ENCODE measurements at places on chromosomes 3 and 15.

DNA sequence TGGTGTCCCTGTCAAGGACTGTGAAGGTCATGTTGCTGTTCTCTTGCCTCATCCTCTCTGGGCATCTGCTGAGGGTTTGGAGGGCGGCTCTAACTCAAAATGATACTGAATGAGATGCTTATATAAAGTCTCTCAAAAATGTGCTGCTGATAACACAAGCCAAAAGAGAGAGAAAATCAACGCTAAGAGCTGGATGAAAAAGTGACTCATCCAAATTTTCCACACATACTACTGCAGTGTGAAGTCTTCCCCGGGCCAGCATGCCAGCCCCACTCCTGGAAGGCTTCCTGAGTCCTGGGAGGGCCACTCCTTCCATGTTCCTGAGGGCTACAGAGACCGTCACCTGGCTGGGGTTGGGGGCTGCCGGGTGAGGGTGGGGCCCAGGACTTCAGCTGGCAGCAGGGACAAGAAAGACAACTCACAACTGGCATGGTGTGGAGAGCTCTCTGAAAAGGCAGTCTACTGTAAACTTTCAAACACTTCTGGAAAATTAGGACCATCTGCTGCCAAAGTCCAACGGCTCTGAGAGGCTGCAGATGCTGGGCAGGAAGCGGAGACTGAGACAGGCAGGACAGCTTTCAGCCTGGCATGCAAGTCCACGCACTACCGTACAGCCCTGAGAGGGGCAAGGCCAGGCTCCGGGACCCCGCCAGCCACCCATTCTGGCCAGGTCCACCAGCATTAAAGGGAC, 200.3 kb downstream of the ADAMTS17 start:
- no peaks in the 10 kb centered on the region for H3K4me1 ChIP-seq
- DNase-seq: no peak
- H3K27ac ChIP-seq: no peak overlapping the region
- H3K36me3 ChIP-seq: no peaks in the 10 kb centered on the region
- no peak overlapping the region for H3K4me3 ChIP-seq
- H3K27me3 ChIP-seq: peaks cover 6% of the 10 kb centered on the region

DNA sequence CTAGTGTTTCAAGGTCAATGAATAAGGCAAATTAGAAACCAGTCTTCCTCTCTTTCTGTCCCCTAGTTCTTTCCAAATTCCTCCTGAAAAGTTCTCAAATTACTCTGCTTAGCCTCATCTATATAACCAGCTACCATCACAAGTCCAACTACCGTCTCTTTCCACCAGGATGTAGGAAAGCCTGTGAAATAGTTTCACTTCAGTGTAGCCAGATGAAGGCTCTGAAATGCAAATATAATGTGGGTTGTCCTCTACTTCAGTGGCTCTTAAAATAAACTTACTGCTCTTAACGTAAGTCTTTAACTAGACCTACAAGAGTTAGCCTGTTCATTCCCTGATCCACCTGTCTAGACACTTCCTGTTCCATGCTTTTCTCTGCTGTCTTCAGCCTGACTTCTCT, 827.7 kb downstream of the ROBO1 start:
- H3K27me3 ChIP-seq: no peaks in the 10 kb centered on the region
- peaks cover 4% of the 10 kb centered on the region for H3K4me1 ChIP-seq

- no peaks in the 10 kb centered on the region for H3K27me3 ChIP-seq
- H3K4me3 ChIP-seq: peak overlapping the region; percentile 93
- peak overlapping the region; percentile 92 for H3K27ac ChIP-seq
- no peaks in the 10 kb centered on the region for H3K36me3 ChIP-seq
These were observed 604 bp downstream of the GNAI2 start for GRCh38 chr3:50236484-50237132.

DNA sequence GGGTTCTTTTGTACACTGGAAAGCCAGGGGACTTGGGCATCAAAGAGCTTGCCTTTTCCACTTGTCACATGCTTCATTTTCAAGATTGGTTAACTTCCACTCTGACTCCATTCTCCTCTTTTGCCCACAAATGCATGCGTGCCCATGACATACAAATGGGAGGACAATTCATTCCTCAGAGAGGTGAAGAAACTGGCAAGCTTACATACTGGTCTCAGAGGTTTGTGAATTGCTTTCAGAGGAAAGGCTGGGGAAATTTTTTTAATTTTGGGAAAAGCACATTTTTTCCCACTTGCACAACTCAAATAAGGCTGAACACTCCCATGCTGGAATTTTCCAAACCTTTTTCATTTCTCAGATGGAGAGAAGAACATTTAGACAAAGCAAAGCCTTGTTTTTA, 20.9 kb upstream of the AMOTL2 start:
- H3K27me3 ChIP-seq: peaks cover 15% of the 10 kb centered on the region
- H3K4me1 ChIP-seq: no peaks in the 10 kb centered on the region
- H3K4me3 ChIP-seq: no peak overlapping the region
- DNase-seq: no peak
- no peaks in the 10 kb centered on the region for H3K36me3 ChIP-seq

- no peak overlapping the region for H3K4me3 ChIP-seq
- H3K27ac ChIP-seq: peak overlapping the region; percentile 56
- no peak for DNase-seq
- H3K27me3 ChIP-seq: peaks cover 13% of the 10 kb centered on the region
These were observed 47.3 kb upstream of the CCDC80 start for GRCh38 chr3:112688085-112688769.

- no peaks in the 10 kb centered on the region for H3K36me3 ChIP-seq
- H3K27ac ChIP-seq: no peak overlapping the region
- H3K4me1 ChIP-seq: peaks cover 7% of the 10 kb centered on the region
- H3K4me3 ChIP-seq: no peak overlapping the region
These were observed 30.9 kb downstream of the MGLL start for GRCh38 chr3:127791221-127791913.

DNA sequence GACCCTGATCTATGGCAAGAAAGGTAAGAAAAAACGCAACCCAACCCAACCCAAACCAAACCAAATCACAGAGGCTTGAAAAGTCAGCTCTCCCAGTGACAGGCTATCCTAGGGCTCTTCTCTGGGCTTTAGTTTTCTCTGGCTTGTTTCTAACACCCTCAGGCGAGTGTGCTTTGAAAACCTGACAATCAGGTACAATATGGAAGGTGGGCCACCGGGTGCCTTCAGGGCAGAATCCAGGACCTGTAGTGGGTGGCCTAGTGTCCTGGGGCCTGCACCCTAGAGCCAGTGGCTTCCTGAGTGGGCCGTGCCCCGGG, 46.8 kb downstream of the BHLHE40 start:
- H3K36me3 ChIP-seq: no peaks in the 10 kb centered on the region
- DNase-seq: no peak
- H3K27ac ChIP-seq: no peak overlapping the region
- no peak overlapping the region for H3K4me3 ChIP-seq

DNA sequence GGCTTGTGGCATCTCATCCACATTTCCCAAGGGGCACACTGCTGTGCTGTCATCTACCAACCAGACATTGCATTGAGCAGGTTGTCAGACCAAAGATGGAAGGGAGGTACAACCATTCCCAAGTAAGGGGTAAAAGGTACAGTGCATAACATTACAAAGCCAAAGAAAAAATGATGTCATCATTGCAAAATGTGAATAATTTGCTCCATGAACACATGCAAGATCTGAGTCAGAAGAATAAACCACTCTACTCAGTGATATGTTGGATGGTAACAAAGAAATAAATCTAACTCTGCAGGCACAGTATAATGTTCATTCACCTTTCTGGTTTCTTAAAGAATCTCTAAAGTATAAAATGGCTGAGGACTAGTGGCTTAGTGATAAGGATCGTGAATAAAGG, 202.7 kb downstream of the MAGI1 start:
- no peak for DNase-seq
- no peak overlapping the region for H3K4me3 ChIP-seq

DNA sequence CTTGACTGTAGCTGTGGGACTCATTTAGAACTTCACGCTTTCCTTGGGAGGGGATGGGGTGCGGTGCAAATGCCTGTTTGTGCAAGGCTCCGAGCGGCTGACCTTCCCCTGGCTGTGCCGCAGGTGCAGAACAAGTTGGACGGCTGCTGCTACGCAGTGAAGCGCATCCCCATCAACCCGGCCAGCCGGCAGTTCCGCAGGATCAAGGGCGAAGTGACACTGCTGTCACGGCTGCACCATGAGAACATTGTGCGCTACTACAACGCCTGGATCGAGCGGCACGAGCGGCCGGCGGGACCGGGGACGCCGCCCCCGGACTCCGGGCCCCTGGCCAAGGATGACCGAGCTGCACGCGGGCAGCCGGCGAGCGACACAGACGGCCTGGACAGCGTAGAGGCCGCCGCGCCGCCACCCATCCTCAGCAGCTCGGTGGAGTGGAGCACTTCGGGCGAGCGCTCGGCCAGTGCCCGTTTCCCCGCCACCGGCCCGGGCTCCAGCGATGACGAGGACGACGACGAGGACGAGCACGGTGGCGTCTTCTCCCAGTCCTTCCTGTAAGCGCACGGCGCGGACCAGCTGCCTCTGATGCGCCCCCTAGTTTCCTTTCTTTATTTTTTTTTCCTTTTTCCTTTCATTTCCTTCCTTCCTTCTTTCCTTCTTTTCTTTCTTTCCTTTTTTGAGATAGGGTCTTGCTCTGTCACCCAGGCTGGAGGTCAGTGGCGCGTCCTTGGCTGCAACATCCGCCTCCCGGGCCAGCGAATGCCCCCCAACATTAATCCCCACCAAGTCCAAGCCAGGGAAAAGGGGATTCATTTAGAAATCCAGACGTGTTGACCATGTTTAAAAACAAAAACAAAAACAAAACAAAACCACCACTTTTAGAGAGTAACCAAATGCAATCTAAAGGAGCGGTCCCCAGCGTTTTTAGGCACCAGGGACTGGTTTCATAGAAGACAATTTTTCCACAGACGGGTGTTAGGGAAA, 42.7 kb downstream of the EIF2AK4 start:
- H3K4me1 ChIP-seq: peaks cover 2% of the 10 kb centered on the region
- H3K4me3 ChIP-seq: peak overlapping the region; percentile 60
- peak overlapping the region; percentile 52 for H3K27ac ChIP-seq

DNA sequence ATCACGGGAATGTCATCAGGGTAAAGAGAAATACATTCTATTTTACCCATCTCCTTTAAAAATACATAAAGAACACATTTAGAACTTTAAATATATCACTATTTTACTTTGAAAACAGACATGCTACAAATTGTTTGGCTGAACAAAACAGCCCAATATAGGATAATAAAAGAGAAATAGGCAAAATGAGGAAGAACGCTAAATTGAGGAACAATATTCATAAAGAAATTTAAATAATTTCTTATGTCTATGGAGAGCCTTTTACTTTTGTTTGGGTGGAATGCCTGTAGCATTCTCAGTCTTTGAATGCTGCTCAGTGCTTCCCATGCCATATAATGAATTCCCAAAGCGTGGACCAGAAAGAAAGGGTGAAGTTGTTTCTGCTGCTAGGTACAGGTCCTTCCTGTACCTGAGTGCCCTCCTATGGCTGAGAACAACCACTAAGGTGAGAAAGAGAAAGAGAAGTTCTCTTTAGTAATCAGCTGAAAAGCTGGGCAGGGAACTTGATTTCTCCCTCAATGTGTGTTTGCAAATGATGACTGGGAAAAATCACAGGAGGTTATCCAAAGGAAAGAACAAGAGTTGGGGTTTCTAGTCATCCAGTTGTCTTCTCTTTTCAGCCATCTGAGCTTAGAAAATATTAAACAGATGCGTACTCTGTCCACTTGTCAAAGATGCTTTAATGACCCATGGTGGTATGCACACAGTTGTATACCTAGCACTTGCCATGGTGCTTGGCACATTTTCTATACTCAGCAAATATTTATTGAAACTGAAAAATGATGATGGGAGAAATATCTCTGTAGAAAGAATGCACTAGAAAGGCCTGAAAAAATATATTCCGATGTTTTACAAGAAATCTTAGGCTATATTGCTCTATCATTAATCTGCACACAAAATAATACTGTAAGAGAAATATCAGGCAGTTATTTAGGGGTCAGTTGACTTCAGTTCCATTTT, 404.6 kb downstream of the TIGIT start:
- peaks cover 7% of the 10 kb centered on the region for H3K4me1 ChIP-seq
- DNase-seq: no peak
- no peaks in the 10 kb centered on the region for H3K27me3 ChIP-seq
- H3K36me3 ChIP-seq: no peaks in the 10 kb centered on the region
- H3K27ac ChIP-seq: no peak overlapping the region
- no peak overlapping the region for H3K4me3 ChIP-seq

DNA sequence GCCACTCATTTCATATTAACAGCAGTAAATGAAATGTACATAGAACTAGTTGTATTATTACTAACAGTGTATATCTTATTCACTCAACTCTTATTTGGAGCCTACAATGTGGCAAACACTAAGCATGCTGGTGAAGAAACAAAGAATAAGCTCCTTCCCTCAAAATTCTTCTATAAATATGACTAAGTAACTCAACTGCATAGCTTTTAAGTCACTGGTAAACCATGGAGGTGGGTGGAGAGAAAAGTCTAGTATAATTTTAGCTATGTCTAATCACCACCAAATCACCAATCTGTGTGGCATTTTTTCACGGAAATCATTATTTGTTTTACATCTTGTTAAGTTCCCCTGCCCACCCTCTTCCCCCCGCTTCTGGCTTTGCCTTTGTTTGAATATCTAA, 17.5 kb downstream of the COPS2 start:
- H3K4me1 ChIP-seq: no peaks in the 10 kb centered on the region
- H3K27ac ChIP-seq: peak overlapping the region; percentile 62
- no peak for DNase-seq
- H3K4me3 ChIP-seq: no peak overlapping the region
- H3K27me3 ChIP-seq: no peaks in the 10 kb centered on the region

GRCh38 chr15:93420050-93420452, 331.0 kb upstream of the RGMA start:
- H3K27ac ChIP-seq: no peak overlapping the region
- H3K36me3 ChIP-seq: no peaks in the 10 kb centered on the region
- no peak for DNase-seq
- no peaks in the 10 kb centered on the region for H3K4me1 ChIP-seq
- no peak overlapping the region for H3K4me3 ChIP-seq
- peaks cover 50% of the 10 kb centered on the region for H3K27me3 ChIP-seq

GRCh38 chr3:64880916-64881315, 193.1 kb upstream of the ADAMTS9 start:
- peaks cover 3% of the 10 kb centered on the region for H3K4me1 ChIP-seq
- no peaks in the 10 kb centered on the region for H3K36me3 ChIP-seq
- DNase-seq: no peak
- H3K27ac ChIP-seq: no peak overlapping the region
- no peak overlapping the region for H3K4me3 ChIP-seq

GRCh38 chr15:52653431-52653964, 25.7 kb downstream of the ATOSA start:
- no peak for DNase-seq
- no peak overlapping the region for H3K4me3 ChIP-seq
- H3K4me1 ChIP-seq: peaks cover 8% of the 10 kb centered on the region
- H3K27ac ChIP-seq: peak overlapping the region; percentile 79
- peaks cover 7% of the 10 kb centered on the region for H3K36me3 ChIP-seq
- no peaks in the 10 kb centered on the region for H3K27me3 ChIP-seq

DNA sequence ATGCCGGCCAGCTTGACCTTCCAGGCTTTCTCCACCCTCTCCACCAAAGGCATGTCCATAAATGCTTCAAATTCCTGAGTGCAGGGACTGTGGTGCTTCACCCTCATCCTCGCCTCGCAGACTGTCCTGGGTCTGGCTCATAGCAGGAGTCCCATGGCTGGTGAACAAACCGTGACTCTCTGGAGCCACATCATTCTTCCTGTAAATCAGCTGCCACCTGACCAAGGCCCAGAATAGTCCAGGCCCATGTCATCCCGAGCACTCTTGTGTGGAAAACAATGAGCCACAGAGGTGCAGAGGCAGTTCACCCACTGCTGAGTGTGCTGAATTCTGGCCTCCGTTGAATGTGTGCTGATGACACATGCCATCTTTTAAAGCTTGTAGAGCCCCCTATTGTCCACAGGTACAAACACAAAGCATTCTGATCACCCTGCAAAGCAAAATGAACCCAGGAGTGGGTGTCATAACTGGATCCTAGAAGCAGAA, 68.6 kb downstream of the ABHD5 start:
- H3K4me1 ChIP-seq: peaks cover 3% of the 10 kb centered on the region
- H3K4me3 ChIP-seq: no peak overlapping the region
- DNase-seq: no peak
- H3K27ac ChIP-seq: no peak overlapping the region

Data from progenitor cell of endocrine pancreas (in vitro differentiated cells).